Hematopoietic multipotent progenitor cell treated with erythropoietin and hydrocortisone succinate and interleukin-3 and kit ligand, for 4 days (in vitro differentiated cells): ENCODE measurements at places on chromosomes 6 and 20.

GRCh38 chr20:19603376-19603750, 154.7 kb upstream of the RIN2 start:
- no peak for DNase-seq

DNA sequence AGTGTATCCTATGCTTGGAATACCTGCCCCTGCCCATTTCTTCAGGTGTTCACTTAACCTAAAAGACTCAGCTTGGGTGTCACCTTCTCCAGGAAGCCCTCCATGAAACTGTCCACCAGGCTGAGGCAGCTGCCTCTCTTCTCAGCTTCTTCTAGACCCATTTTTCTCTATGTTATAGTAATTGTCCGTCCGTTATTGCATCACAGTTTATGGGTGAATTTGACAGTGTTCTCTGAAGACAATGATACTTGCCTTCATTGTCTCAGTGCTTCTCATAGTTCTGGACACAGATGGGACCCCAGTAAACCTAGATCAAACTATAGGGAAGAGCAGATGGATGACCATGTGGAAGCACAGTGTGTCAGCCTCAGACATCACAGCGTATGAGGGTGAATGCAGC, 238.0 kb upstream of the MOCS1 start:
- no peak for DNase-seq

GRCh38 chr20:50193199-50193835, 2.7 kb downstream of the CEBPB start:
- no peak for DNase-seq

DNA sequence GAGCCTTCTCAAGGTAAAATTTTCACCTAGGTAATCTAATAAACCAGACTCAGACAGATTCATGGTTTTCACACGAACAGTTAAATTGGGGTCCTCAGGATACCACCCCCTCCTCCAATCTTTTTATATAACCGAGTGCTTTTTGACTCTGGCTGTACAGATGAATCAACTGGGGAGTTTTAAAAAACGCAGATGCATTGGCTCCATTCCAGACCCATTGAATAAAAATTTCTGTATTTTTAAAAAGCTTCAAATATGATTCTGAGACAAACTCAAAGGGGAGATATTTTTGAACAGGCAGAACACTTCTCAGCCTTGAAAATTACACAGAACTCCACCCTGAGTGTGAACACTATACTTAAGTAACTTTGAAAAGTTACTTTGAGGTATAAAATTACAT, 7.2 kb downstream of the UTRN start:
- no peak for DNase-seq

- DNase-seq: no peak
Observed at GRCh38 chr20:48180024-48180423, 394.7 kb upstream of the SULF2 start.

- DNase-seq: peak; percentile 35
Observed at GRCh38 chr6:132131351-132131750, 180.2 kb upstream of the CCN2 start.

DNA sequence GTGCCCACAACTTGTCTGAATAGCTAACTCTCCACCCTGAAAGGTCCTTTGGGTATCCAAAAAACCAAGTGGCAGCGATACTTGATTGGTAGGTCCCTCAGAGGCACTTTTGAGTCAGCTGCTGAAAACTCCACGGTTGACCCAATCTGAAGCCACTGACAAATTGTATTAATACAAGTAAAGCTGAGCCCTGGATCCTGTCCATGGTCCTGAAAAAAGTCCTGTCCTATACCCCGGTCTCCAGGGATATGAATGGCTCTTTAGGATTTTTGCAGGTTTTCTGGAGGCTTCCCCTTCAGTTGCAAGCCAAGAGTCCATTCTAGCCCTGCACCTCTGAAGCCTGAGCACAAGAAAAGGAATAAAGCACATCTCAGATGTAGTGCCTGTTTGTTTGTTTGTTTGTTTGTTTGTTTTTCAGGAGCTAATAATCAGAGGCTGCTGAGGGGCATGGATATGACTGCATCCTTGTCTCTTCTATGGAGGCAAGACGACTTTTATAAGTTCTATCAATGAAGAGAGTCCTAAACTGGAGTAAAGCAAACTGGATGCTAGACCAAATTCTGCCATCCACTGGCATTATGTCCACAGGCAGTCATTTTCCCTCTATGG, 1.7 kb upstream of the SLC12A5 start:
- DNase-seq: peak; percentile 85

DNA sequence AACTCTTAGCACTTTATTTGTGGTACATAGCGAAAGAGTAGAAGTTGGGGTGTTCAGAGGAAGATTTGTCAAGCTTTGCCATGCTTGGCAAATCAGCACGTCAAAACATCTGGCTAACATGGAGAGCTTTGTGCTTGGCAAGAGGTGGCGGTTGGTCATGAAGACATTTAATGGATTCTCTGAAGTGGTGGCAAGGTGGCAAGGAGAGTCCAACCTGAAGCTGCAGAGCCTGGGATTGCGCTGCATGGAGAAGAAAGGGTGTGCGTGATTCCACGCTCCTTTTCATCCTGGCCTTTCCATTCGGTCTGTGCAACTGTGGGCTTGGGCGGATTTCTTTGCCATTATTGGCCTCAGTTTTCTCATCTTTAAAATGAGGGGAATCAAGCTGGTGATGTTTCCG, 3.1 kb downstream of the PYGB start:
- DNase-seq: no peak

GRCh38 chr20:4919047-4919704, 82.1 kb downstream of the SLC23A2 start:
- DNase-seq: no peak

- DNase-seq: peak; percentile 39
Observed at GRCh38 chr6:139588734-139589593, 214.5 kb upstream of the CITED2 start.

DNA sequence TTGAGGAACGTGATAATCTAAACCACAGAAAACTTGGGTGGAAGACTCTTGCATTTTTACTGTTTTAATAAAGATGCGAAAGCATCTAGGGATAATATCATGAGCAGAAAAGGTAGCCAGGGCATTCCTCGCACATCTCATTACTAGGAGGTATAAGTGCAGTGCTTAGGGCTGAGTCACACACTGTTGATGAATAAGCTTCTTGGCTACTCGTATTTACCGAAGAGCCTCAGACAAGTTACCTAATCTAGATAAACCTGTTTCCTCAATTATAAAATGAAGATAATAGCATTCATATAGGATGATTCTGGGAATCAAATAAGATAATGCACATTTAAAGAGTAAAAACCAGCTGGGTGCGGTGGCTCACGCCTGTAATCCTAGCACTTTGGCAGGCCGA, 780 bp upstream of the KIAA0319 start:
- DNase-seq: no peak

- peak; percentile 27 for DNase-seq
Observed at GRCh38 chr6:5132731-5133130, 47.6 kb downstream of the PPP1R3G start.

DNA sequence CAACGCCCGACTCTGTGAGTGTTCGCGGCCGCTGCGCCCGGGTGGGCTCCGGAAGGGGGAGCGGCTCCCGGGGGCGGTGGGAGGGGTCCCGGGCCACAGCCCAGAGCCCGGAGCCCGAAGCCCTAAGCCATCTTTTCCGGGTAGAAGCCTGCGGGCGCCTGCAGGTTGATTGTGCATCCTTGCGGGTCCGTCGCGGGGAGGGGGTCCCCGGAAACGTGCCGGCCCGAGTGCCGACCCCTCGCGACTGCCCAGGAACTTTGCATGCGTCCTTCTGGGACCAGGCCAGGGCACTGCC, 413 bp downstream of the PTPRA start:
- DNase-seq: peak; percentile 87

DNA sequence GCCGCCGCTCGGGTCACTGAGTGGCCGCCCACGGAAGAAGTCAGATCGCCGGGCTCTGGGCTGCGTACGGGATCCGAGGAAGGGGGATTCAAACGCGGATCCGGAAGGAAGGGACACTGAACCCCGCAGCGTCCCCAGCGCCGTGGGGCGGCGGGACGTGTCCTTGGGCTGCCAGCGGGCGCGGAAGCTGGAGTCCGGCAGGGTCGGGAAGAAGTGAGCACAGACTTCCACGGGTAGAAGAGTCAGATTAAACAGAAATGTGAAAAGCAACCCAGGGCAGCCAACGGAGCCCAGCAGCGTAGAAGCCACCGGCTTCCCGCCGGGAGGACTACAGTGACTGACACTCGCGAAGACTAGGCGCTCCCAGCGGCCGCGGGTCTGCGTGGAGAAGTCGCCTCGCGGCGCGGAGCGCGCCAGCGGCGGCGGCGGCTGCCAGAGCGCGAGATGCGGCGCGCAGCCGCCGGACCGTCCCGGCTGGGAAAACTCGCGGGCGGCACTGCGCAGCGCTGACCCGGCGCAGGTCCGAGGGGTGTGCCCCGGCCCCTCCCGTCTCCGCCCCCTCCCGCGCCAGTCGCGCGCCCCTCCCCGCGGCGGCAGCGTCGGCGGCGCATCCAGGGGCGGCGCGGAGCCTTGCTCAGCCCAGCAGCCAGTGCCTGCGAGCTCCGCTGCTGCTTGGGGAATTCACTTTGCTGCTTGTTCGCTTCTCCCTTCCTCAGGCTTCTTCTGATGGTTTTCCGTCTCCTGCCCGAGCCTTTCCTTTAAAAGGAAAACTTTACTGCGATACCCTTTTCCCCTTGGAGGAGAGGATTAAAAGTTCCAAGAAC, at the start of gene SAMD5:
Gene SAMD5, plus strand, starts transcription at position 649 of the 824 bp plus-strand sequence. CDS start 239 bp downstream, outside the sequence.
- DNase-seq: peak; percentile 59

GRCh38 chr6:166253778-166254204, 54.4 kb downstream of the PRR18 start:
- peak; percentile 37 for DNase-seq

DNA sequence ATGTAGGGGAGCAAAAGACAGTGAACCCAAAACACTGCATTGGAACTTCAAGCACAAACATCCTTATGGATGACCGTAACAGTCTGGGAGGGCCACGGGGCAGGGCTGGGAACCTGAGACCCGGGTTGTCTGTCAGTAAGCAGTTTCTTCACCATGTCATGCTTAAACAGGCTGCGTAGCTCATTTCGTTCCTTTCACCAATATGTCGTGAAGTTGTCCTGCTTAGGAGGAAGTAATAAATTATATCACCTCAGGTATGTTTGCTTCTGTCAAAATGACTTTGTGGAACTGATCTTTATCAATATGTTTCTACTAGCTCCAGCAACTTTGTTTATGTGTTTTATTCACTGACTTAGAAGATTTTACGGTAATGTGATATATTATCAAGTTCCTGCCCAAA, 12.4 kb upstream of the MAK start:
- no peak for DNase-seq

GRCh38 chr6:28205879-28206278, 19.2 kb upstream of the ZSCAN9 start:
- no peak for DNase-seq

DNA sequence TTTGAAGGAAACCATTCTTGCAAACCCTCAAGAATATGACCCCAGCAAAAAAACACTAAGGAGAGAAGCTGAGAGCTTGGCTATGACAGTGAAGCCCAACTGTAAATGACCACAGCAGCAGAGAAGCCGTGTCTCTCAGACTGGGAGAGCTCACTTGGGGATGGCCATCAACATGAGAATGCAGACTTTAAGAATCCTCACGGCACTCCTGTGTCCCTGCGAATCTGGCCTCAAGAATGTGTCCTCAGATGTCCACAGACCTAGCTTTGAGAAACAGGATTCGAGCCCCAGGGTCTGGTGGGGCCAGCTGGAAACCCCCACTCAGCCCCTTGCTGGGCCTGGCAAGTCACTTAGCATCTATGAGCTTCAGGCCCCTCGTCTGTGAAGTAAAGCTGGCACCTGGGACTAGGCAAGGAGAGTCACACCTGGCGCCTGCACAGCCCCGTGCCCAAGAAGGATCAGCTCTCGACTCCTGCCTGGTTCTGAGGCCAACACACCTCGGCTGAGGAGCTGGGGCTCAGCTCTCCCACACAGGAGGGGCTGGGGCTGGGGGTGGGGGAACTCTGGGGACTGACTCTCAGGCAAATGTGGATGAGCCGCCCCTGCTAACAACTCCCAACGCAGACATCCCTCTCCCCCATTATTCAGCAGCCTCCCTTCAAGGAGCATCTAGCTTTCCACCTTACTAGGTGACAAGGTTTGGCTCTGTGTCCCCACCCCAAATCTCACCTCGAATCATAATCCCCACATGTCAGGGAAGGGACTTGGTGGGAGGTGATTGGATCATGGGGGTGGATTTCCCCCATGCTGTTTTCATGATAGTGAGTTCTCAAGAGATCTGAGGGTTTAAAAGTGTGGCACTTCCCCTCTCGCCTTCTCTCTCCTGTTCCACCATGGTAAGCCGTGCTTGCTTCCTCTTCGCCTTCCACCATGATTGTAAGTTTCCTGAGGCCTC, 97.7 kb downstream of the GRM4 start:
- no peak for DNase-seq

- no peak for DNase-seq
Observed at GRCh38 chr20:7696311-7696710, 243.9 kb downstream of the HAO1 start.

GRCh38 chr6:35972471-35973367, 51.7 kb downstream of the SLC26A8 start:
- no peak for DNase-seq

DNA sequence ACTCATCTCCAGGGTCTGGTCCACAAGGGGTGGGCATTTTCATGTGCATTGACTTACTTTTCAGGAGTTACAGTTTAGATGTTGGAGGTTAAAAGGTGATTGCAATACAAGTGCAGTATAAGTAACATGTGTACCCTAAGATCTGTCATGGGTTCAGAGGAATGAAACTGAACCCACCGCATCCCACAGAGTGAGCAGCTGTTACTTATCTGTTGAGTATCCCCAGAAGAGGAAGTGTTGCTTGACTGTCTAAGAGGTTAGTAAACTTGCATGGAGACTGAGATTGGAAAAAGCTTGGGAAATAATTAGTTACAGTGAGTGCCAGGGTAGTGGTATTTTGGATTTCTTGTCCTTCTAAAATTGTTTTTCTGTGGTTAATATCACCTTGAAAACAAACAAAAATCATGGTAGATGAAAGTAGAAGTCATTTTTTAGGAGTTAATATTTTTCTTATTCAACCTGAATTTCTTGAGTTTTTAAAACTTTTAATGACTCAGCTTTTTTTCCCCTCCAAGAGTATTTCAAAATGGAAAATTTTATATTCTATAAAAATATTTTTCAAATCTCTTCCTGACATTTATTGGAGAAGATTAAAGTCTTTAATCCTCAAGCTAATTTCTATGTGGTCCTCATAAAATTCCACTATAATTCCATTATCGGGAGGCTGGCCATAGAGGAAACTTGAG, 306.1 kb downstream of the ZNF217 start:
- DNase-seq: no peak
